CD8-positive, alpha-beta memory T cell (primary cell): ENCODE measurements at places on chromosomes 3 and 15. TPM values are rescaled to one million over a fixed set of nuclear protein-coding genes. Genes with fewer than 3 reads are reported as not detected.

TM4SF4 gene
- not detected for total RNA-seq

PLSCR5 gene
- total RNA-seq, result not detected

XIRP1 gene
- 5.3 TPM for total RNA-seq

LIPC gene
- 0.28 TPM for total RNA-seq

LXN gene
- total RNA-seq, result 4.7 TPM

ZNF717 gene
- total RNA-seq, result 7.3 TPM

ATP2C1 gene
- 68.4 TPM for total RNA-seq

TUSC7 gene
- total RNA-seq, result not detected
